ENCODE measurements at places on chromosomes 6 and 20.

DNA sequence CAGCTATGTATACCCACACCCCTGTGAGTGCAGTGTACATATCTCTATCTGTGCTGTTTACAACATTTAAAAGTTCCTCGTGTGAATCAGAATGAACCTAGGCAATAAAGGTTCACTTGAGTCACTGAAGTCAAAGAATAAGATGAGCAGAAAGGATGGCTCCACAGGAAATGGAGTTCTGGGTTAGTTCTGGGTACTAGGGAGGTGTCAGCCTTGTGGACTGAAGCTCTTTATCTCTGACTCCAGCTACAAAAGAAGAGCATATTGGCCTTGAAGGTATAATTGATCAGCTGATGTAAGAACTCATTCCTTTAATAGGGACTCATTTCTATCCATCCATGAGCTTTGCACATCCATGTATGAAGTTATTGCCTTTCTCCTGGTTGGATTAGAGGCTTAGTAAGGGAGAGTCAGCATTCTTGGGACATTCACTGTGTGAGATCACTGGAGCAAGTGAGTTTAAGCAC lies 73.9 kb upstream of the BACH2 start:
- no peak for DNase-seq

GRCh38 chr6:16408766-16409165 lies 170.4 kb downstream of the GMPR start:
- no peak for DNase-seq

- no peak for DNase-seq
Measured at GRCh38 chr20:57831993-57832585, 122.3 kb upstream of the PMEPA1 start.

GRCh38 chr6:150631283-150631983 lies 31.7 kb downstream of the PLEKHG1 start:
- no peak for DNase-seq

GRCh38 chr6:160950507-160950906 lies 41.1 kb upstream of the MAP3K4 start:
- DNase-seq: no peak

DNA sequence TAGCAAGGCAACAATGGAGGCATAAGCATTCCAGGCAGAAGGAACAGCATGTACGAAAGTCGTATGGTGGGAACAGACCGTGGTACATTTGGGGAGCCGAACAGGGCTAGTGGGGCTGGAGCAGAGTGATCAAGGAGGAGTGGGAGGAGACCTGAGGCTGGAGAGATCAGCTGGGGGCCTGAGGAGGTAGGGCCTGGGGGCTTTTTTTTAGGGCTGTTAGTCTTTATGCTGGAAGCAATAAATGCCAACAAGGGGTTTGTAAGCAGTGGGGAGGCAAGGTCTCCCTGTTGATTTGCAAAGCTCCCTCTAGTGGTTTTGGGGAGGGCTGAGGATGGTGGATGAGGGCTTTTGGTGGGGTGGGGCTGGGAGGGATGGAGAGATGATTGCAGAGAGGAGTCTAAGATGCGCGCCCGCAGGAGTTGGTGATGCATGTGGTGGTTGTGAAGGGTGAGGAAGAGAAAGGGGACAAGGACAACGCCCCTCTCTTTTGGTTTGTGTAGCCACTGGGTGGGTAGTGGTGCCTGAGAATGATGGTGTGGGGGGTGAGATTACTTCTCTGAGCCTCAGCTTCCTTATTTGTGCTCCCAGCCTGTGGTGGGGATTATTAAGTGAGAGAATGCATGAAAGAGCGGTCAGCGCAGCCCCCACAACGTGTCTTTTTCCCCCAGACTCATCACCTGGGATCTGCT lies 74.1 kb upstream of the TOX2 start:
- peak; percentile 25 for DNase-seq

DNA sequence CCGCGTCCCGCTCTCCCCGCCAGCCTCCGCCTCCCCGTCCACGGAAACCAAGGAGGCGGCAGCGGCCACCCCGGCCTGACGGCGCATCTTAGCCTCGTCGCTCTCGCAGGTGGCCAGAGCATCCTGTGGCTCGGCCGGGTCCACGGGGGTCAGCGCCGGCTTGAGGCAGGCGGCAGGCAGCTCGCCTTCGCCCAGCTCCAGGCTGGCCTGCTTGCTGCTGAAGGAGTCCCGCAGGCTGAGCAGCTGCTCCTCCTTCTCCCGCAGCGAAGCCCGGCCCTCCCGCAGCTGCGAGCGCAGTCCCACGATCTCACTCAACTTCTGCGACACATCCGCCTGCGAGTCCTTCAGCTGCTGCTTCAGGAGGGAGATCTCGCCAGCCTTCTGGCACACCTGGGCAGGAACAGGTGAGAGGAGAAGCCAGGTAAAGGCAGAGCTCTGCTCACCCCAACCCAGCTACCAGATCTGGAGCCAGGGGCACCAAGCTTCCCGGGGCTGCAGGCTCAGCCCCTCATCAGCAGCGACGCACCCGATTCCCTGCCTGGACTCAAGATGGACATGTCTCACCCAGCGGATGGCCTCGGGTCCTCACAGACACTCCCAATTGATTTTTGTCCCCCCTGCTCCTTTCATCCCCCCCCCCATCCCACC lies 5.2 kb upstream of the FASTKD5 start:
- DNase-seq: no peak

- DNase-seq: no peak
Measured at GRCh38 chr6:1584996-1585668, 24.6 kb upstream of the FOXC1 start.

GRCh38 chr6:10486215-10486614 lies 34.9 kb upstream of the GCNT2 start:
- DNase-seq: no peak

GRCh38 chr6:134703206-134703605 lies 246.7 kb downstream of the ALDH8A1 start:
- no peak for DNase-seq

- DNase-seq: no peak
Measured at GRCh38 chr20:57022306-57022705, 244.1 kb downstream of the BMP7 start.

- no peak for DNase-seq
Measured at GRCh38 chr20:37144856-37145404, 34.2 kb upstream of the RPN2 start.

DNA sequence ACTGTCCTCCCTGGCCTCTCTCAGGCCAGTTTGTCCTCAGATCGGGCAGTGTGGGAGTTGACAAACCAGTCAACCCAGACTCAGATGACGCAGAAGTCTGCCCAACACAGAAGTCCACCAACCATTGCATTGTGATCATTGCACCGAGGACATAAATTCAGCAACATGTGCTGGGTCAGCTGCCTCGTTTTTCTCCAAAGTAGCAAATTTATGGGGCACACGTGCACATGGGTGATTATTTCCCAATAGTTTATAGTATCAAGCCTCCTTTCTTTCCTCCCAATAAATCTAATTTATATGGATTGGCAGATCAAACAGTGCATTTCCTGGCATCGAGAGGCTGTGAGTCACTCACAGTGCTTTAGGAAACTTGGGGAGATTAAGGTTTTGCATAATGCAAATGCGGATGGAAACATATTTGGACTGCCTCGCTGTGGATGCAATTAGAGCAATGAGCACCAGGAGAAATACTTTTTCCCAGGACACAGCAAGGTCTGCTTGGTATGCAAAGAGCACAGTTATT lies 413.7 kb upstream of the SULF2 start:
- no peak for DNase-seq

DNA sequence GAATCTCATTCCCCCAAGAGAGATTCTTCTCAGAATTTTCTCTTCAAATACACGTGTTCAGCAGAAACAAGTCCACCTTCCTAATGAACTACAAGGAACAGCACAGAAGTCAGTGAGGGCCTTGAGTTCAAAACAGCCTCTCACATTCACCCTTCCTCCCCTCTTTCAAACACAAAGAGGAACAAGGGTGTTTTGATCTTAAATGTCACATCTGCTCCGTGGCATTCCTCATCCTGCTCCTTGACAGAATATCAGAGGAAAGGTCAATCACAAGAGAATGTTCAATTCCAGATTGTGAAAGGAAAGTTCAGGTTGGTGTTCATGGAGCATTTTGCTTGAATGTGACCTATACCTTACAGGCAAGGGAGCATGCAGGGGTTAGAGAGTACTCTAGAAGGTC lies 35.6 kb upstream of the FAM210B start:
- DNase-seq: no peak

DNA sequence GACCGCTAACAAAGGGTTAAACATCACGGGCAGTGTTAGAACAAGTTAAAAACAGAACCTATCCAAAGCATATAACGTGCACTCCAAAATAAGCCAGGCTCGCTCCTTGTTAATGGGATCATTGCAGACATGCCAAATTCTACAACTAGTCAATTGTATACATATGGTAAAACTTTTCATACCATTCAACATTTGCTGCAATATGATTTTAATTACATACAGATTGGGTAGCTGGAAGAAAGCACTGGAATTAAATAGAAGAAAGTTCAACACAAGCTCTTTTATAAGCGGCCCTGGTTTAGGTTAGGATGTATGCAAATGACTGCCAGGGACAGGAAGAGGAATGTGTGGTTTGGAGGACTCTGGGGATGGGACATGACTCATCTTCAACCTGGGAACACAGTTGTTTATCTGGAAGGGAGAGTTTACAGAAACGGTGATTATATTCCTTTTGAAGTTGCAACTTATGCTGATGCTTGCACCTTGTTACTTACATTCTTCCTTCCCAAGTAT lies 62.5 kb upstream of the TIAM2 start:
- peak; percentile 28 for DNase-seq

DNA sequence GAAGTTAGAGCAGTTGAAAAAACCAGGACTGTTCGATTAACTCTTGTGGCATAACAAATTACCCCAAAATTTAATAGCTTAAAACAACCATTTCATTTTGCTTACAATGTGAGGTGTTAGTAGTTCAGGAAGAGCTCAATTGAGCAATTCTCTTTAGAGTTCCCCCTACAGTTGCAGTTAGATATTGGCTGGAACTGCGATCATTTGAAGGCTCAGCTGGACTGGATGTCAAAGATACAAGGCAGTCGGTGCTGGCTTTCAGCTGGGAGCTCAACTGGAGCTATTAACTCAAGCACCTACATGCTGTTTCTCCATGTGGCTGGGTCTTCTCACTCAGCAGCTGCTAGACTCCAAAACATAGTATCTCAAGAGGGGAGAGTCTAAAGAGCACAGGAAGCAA lies 96.0 kb upstream of the LOC128125822 start:
- DNase-seq: peak; percentile 5

DNA sequence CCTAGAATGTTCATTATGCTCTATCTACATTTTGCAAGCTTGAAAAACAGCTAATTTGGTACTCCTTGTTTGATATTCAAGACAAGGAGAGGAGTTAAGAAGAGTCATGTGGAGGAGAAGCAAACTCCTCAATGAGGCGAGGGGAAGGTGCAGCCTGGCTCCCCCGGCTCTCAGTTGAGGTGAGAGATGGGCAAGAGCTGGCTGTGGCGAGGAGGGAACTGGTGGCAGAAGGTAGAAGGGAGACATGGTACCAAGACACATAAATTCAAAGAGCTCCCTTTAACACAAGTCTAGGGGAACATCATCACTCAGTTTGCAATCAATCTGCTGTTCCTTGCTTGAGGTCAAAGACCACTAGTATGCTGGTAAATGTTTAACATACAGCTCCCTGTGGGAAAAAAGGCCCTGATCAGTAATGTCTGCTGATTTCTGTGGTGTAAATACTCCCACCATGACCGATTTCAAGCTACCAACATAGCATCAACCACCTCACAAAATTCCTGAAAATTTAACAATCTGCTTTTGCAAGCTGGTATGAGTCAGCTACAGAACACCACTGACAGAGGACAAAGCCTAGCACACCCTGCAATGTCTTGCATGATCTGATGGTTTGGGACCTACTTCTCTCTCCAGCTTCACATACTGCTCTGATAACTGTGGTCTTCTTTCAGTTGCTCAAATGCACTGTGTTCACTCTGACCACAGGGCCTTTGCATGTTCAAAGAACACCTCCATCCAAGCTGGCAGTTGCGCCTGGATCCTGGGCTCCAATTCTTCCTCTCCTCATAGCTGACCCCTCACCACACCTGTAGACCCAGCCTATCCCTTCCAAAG lies 516.3 kb upstream of the CHD6 start:
- no peak for DNase-seq

DNA sequence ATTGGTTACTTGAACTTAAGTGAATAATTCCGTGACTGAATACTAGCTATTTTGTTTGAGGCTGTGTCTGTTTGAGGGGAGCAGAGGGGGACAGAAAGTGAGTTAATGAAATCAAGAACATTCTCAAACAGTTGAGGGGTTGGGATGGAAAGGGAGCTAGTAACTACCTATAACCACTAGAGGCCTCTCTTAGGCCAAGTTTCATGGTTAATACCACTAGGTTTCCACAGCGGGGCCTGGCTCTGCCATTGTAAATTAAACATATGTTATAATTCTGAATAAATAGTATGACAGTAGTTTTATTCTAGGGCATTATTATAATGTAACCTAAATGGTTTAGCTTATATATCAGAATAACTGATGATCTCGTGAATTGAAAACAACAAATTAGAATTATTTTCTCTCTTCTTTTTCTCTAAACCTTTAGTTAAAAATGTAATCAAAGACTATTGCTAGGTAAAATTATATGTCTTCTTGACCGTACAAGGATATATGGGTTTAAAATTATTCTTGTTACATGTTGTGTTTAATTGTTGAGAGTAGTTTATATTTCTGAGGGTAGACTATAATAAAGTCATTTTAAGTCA lies 108.1 kb downstream of the BCKDHB start:
- peak; percentile 43 for DNase-seq

DNA sequence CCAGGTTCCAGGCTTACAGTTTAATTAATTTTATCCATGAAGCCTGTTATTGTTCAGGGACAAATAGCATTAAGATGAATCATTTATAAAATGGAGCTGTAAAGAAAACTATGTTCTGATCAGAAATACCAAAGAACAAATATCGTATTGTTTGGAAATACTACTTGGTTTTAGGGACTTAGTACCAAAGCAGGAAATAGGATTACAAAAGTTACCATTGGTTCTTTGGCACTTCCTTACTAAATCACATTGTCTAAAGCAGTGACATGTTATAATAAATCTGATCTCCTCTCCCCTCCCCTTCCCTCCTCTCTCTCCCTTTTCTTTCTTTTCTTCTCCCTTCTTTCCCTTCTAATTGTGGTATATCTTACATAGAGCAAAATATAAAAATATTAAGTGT lies 29.6 kb downstream of the CRYBG1 start:
- DNase-seq: no peak

GRCh38 chr6:28606424-28607391 lies 81.0 kb downstream of the GPX5 start:
- peak; percentile 89 for DNase-seq

DNA sequence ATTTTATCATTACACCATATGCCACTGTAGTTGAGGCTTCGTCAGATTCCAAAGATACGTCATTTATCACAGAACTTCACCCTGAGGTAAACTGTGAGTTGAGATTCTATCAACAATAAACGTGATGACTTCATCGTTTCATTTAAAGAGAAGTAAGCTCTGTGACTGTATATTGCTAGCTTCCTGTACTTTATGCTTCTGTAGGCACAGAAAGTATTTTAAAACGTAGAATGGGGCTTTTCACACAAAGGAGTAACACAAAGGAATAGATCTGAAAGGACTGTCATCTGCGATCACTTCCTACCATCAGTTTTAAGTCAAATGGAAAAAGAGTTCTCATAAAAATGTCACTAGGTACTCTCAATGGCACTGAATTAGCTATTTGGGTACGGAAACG lies 234.4 kb upstream of the MCHR2 start:
- DNase-seq: no peak
